ENCODE measurements at places on chromosomes 1 and 21. TPM values are rescaled to one million over a fixed set of nuclear protein-coding genes. Genes with fewer than 3 reads are reported as not detected.

The GPR37L1 gene
- not detected for total RNA-seq

The LZIC gene
- total RNA-seq: 41.8 TPM

The CD52 gene
- total RNA-seq: not detected

The MROH9 gene
- 0.85 TPM for total RNA-seq

The GUCA2A gene
- not detected for total RNA-seq

The OR2T33 gene
- not detected for total RNA-seq

The GNG4 gene
- under 0.01 TPM for total RNA-seq

The ADGRL4 gene
- total RNA-seq: 35.0 TPM

The TRAF3IP3 gene
- not detected for total RNA-seq

The CASQ1 gene
- under 0.01 TPM for total RNA-seq
